Activated CD8-positive, alpha-beta T cell treated with anti-CD3 and anti-CD28 coated beads for 36 hours (primary cell): ENCODE measurements at places on chromosomes 12 and 14. TPM values are rescaled to one million over a fixed set of nuclear protein-coding genes. Genes with fewer than 3 reads are reported as not detected.

SDR9C7 gene
- total RNA-seq, result not detected

BICDL1 gene
- total RNA-seq, result 107 TPM

ZBTB1 gene
- total RNA-seq, result 64.7 TPM

KLRC3 gene
- 2.0 TPM for total RNA-seq

KTN1 gene
- total RNA-seq, result 113 TPM

OS9 gene
- total RNA-seq, result 56.3 TPM

- H3K27ac ChIP-seq, result no peak overlapping the region
- H3K27me3 ChIP-seq, result peaks cover 17% of the 10 kb centered on the region
- no peak for DNase-seq
- H3K4me1 ChIP-seq, result peaks cover 17% of the 10 kb centered on the region
These were observed 6.4 kb upstream of the PTMS start for GRCh38 chr12:6759741-6760140.

- H3K27me3 ChIP-seq, result peaks cover 3% of the 10 kb centered on the region
- H3K27ac ChIP-seq, result no peak overlapping the region
- DNase-seq, result no peak
- H3K4me1 ChIP-seq, result no peaks in the 10 kb centered on the region
These were observed 395.2 kb upstream of the TMTC1 start for GRCh38 chr12:30178916-30179315.

DNA sequence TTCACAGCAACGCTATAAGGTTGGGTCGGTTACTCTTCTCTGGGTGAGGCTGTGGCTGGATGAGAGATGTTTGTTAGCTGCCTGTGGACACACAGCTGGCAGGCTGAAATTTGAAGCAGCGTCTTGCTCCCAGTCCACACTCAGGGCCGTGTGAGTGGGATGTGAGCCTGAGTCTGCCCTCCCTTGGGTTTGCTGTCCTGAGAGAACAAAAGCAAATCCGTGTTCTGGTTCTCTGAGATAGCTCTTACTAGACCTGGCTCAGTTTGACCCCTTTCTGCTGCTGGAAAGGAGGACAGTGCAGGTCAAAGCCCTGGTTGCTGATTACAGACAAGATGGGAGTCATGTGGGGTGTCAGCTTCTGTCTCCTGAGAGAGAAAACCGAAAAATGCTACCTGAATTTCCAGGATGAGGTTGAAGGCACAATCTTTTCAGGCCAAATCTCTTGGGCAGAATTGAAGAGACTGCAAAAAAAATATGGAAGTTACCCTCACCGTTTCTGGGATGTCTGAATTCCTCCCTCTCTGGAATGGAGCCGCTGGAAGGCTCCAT is 270.8 kb downstream of the ZFP36L1 start:
- no peaks in the 10 kb centered on the region for H3K36me3 ChIP-seq
- DNase-seq, result no peak
- no peak overlapping the region for H3K4me3 ChIP-seq
- no peaks in the 10 kb centered on the region for H3K27me3 ChIP-seq
- no peak overlapping the region for H3K27ac ChIP-seq

- H3K27ac ChIP-seq, result no peak overlapping the region
- no peaks in the 10 kb centered on the region for H3K27me3 ChIP-seq
- H3K4me1 ChIP-seq, result peaks cover 19% of the 10 kb centered on the region
- DNase-seq, result no peak
- peaks cover 49% of the 10 kb centered on the region for H3K36me3 ChIP-seq
These were observed 55.7 kb downstream of the VRK1 start for GRCh38 chr14:96852823-96853422.

- no peak for DNase-seq
- no peak overlapping the region for H3K27ac ChIP-seq
- peaks cover 2% of the 10 kb centered on the region for H3K27me3 ChIP-seq
- H3K36me3 ChIP-seq, result no peaks in the 10 kb centered on the region
These were observed 158.6 kb downstream of the ZNF664 start for GRCh38 chr12:124131659-124132058.

- H3K27me3 ChIP-seq, result no peaks in the 10 kb centered on the region
- no peak overlapping the region for H3K4me3 ChIP-seq
- H3K27ac ChIP-seq, result no peak overlapping the region
- H3K36me3 ChIP-seq, result peaks cover 3% of the 10 kb centered on the region
These were observed 32.0 kb upstream of the LMNTD1 start for GRCh38 chr12:25585021-25585523.

DNA sequence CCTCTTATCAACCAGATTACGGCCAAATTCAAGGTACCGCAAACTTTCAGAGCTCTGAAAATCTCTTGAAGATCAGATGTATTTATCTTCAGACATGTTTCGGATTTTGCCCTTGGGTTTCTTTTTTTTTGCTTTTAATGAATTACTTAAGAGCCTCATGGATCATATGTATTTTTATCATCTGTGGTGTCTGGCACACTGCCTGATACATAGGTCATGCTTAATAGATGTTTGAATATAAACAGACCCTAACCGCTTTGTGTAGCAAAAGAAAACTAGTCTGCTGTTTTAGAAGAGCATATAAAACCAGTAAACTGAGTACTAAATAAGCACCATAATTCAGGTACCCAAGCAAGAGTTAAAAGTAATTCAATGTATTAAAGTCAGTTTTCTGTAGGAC is 20.1 kb upstream of the TBK1 start:
- H3K4me3 ChIP-seq, result no peak overlapping the region
- no peaks in the 10 kb centered on the region for H3K27me3 ChIP-seq
- DNase-seq, result no peak

DNA sequence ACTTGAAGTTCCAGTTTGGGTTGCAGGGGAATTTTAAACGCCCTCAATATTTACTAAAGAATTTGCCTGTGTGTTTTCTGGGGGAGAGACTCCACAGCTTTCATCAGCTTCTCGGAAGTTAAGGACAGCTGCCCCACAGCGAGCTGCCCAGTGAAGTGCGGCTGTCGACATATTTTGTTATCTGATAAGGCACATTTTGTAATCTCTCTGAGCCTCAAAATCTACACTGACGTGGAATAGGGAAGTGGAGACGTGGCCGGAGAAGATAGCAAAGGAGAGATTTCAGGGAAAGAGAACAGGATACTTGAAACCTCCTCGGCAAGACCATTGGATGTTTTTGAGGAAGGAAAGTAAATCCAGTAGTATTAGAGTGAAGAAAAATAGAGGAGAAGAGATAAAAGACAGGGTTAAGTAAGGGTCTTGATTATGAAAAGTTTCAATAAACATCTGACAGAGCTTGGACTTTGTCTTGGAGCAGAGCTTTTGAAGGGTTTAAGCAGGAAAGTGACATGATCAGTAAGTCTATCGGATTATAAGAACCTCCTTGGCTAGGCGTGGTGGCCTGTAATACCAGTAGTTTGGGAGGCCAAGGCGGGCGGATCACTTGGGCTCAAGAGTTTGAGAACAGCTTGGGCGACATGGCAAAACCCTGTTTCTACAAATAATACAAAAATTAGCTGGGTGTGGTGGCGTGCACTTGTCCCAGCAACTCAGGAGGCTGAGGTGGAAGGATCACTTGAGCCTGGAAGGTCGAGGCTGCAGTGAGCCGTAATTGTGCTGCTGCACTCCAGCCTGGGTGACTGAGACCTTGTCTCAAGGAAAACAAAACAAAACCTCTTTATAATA is 1.1 kb downstream of the POLR3B start:
- H3K4me1 ChIP-seq, result peaks cover 10% of the 10 kb centered on the region
- peak overlapping the region; percentile 85 for H3K27ac ChIP-seq
- peak overlapping the region; percentile 94 for H3K4me3 ChIP-seq
- no peaks in the 10 kb centered on the region for H3K27me3 ChIP-seq
- no peak for DNase-seq

DNA sequence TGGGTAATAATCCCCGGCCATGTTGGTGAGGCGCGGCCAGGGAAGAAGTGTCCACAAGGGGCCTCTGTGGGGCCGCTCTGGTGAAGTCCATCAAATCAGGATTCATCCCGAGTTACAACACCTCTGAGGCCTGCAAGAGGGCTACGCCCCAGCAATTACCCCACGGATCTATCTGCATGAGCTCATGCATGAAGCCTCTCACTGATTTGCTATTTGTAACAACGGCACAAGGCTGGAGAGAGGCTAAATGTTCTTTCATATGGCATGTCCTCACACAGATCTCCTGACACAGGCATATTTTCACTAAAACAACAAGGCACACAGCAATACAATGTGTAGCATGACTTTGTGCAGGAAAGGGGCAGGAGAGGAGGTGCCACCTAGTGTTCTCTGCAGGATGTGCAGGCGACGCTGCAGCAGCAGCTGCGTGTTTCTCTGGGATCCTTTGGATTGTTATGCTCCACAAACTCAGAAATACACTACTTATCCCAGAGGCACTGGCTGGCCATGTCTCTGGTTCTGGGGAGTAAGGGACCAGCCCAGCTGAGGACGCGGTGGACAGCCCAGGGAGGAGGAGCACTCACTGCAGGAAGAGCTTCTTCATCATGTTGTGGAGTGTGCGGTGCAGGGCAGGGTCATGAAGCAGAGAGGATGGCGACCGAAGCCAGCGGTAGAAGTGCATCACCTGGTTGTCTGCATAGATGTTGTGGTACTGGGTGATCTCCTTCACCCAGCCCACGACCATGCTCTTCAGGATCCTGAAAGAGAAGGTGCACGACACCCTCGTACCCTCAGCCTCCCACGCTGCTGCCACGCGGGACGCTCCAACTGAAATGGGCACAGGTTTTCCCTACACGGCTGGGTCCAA is 20.2 kb downstream of the P2RX2 start:
- H3K27ac ChIP-seq, result no peak overlapping the region
- H3K36me3 ChIP-seq, result peaks cover 73% of the 10 kb centered on the region
- H3K4me3 ChIP-seq, result no peak overlapping the region
- no peaks in the 10 kb centered on the region for H3K27me3 ChIP-seq
- no peak for DNase-seq

FBXO21 gene
- total RNA-seq, result 26.0 TPM

GRCh38 chr12:53413485-53414204 is 10.0 kb upstream of the AMHR2 start:
- peaks cover 36% of the 10 kb centered on the region for H3K36me3 ChIP-seq
- no peak for DNase-seq
- no peak overlapping the region for H3K4me3 ChIP-seq
- peaks cover 56% of the 10 kb centered on the region for H3K4me1 ChIP-seq
- H3K27ac ChIP-seq, result peak overlapping the region; percentile 66
- no peaks in the 10 kb centered on the region for H3K27me3 ChIP-seq

DNA sequence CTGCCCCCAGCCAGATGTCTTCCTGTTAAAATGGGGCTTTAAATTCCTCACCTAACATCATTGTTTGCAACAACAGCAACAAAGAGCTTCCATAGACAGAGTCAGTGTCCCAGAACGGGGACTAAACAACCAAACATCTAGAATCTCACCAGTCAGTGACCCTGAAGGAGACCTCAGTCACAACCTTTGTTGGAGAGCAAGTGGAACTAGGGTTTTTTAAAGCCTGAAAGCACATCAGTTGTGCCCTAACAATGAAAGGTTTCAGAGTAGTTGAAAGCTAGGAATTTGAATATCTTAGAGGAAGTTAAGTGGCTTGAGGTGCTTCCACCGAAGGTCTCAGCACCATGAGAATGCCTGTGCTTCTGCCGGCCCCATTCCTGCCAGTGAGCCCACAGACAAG is 5.0 kb upstream of the ALDH2 start:
- H3K4me1 ChIP-seq, result peaks cover 17% of the 10 kb centered on the region
- H3K27ac ChIP-seq, result no peak overlapping the region
- peaks cover 12% of the 10 kb centered on the region for H3K27me3 ChIP-seq
- no peaks in the 10 kb centered on the region for H3K36me3 ChIP-seq

GRCh38 chr12:111404362-111405148 is 1.2 kb upstream of the SH2B3 start:
- peak; percentile 92 for DNase-seq
- peak overlapping the region; percentile 73 for H3K4me3 ChIP-seq
- peak overlapping the region; percentile 96 for H3K27ac ChIP-seq
- no peaks in the 10 kb centered on the region for H3K27me3 ChIP-seq
- peaks cover 52% of the 10 kb centered on the region for H3K4me1 ChIP-seq
- peaks cover 28% of the 10 kb centered on the region for H3K36me3 ChIP-seq

ANKS1B gene
- 0.54 TPM for total RNA-seq

GRCh38 chr14:35331605-35332516 is 39.7 kb downstream of the PSMA6 start:
- peak overlapping the region; percentile 95 for H3K27ac ChIP-seq
- H3K27me3 ChIP-seq, result no peaks in the 10 kb centered on the region
- H3K4me1 ChIP-seq, result peaks cover 30% of the 10 kb centered on the region
- DNase-seq, result no peak

PFDN5 gene
- 373 TPM for total RNA-seq

DNA sequence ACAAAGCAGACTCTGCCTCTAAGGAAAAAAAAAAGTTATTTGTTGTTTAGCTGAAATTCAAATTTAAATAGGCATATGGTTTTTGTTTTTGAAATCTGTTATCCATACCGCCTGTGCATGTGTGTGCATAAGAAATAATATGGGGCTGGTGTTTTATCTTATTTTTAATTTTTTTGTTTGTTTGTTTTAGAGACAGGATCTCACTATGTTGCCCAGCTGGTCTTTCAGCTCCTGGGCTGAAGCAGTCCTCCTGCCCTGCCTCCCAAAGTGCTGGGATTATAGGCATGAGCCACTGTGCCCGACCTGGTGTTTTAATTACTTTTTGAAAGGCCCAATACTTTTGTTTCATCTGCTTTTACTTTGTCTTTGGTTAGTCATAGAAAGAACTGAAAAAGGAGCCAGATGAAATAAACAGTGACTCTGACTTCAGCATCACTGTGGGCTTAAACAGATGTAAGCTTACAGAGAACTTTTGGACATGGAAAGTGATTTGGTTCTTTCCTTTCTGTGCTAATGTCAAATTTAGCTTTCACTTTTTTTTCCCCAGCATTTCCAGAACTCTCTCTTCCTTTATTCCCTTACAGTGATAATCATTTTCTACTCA is 37.2 kb downstream of the SUPT16H start:
- H3K36me3 ChIP-seq, result peaks cover 9% of the 10 kb centered on the region
- H3K27ac ChIP-seq, result no peak overlapping the region
- no peak overlapping the region for H3K4me3 ChIP-seq
- no peak for DNase-seq
- H3K27me3 ChIP-seq, result peaks cover 1% of the 10 kb centered on the region

DNA sequence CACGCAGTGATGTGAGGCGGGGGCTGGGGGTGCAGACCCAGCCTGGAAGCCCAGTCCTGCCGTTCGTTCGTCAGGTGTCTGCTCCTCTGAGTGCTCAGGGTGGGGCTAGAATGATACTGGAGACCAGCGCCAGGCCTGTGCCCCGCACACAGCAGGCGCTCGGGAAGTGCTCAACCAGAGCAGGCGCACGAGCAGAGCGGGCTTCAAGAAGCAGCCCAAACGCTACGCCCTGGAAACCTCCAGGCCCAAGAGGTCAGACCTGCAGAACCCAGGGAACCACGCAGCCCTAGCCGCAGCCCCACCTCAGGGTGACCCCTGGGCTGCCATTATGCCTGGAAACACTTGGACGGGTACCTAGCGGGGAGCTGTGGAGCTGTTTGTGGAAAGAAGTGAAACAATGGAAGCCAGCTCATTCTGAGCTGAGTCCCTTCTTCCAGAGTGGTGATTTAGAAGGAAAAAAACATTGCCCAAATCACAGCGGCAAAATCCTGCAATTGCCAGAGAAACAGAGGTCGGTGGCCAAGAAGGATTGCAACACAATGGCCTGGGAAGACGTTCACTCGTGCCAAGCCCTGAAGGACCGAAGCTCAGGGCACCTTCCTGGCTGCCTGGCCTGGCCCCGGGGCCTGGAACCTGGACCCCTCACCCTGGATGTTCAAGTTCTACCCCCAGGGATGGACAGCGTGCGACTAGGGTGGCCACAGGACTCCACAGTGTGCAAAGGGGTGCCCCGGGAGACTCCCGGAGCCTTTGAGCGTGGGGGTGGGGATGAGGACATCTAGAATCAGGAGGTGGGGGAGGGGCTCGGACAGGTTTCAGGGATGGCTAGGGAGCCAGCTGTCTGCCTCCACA is 40.4 kb upstream of the DIO3 start:
- DNase-seq, result no peak
- no peak overlapping the region for H3K27ac ChIP-seq
- H3K4me3 ChIP-seq, result no peak overlapping the region

- H3K4me1 ChIP-seq, result no peaks in the 10 kb centered on the region
- H3K27me3 ChIP-seq, result no peaks in the 10 kb centered on the region
- no peak for DNase-seq
- no peak overlapping the region for H3K27ac ChIP-seq
- no peaks in the 10 kb centered on the region for H3K36me3 ChIP-seq
These were observed 8.0 kb downstream of the AQP6 start for GRCh38 chr12:49980501-49981349.
